ENCODE measurements at places on chromosomes 1 and 21.

DNA sequence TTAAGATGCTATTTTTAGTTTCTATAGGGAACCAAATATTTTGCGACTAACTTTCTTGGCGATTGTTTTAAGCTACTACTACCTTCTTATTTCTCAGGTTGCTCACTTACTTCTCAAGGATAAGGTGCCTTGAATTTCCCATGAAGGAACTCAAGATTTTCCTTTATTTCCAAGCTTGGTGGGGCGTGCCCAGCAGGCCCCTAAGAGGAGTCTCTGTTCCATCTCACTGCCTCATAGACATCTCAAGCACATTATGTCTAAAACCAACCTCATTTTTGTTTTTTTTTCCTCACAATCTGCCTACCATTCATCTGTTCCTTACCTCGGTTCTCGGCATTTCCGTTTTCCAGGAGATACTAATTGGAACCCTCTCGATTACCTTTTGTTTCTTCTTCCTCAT is 421.9 kb downstream of the DISC1 start:
- no peak for DNase-seq

DNA sequence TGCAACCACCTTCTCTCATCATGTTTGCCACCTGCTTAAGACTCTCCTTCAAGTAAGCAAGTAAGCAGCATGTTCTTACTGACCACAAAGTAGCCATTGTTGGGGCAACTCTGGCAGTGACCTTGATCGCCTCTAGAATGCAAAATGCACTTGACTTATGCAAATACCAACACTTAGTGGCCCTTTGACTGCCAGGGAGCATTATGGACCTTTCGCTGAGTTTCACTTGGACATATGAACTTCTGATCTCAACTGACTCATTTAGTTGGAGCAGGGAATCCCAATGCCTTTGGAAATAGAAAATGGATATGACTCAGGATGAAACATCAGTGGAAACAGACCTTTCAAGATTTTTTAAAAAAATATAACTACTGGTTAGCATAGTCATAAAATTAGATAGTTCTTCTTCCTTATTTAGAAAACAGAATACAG is 6.1 kb upstream of the PLA2G5 start:
- DNase-seq: no peak

- DNase-seq: no peak
These were observed 16.3 kb downstream of the DPYD start for GRCh38 chr1:97904534-97904933.

GRCh38 chr1:215292932-215293331 is 210.4 kb downstream of the KCNK2 start:
- DNase-seq: no peak

DNA sequence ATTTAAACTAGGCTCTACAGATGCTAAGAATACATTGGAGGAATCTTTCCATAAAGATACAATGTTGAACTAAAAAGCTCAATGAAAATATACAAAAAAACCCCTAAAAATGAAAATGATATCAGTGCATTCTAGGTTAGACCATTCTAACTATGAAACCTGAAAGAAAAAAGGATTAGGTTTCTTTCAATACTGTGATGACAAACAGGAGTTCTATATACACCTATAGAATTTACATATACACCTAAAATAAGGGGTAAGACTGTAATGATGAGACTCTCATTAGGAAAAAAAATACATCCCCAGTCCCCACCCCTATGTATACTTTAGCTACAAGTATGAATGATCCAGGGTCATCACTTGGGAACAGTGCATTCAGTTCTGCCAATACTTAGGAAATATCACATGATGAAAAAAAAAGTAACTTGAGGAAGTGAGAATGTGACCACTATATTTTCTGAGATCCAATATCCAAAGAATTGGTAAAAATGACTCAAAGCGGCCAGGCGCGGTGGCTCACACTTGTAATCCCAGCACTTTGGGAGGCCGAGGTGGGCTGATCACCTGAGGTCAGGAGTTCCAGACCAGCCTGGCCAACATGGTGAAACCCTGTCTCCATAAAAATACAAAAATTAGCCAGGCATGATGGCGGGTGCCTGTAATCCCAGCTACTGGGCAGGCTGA is 26.3 kb downstream of the SELENOF start:
- no peak for DNase-seq
